ENCODE measurements at places on chromosomes 6 and 20. TPM values are rescaled to one million over a fixed set of nuclear protein-coding genes. Genes with fewer than 3 reads are reported as not detected.

DNA sequence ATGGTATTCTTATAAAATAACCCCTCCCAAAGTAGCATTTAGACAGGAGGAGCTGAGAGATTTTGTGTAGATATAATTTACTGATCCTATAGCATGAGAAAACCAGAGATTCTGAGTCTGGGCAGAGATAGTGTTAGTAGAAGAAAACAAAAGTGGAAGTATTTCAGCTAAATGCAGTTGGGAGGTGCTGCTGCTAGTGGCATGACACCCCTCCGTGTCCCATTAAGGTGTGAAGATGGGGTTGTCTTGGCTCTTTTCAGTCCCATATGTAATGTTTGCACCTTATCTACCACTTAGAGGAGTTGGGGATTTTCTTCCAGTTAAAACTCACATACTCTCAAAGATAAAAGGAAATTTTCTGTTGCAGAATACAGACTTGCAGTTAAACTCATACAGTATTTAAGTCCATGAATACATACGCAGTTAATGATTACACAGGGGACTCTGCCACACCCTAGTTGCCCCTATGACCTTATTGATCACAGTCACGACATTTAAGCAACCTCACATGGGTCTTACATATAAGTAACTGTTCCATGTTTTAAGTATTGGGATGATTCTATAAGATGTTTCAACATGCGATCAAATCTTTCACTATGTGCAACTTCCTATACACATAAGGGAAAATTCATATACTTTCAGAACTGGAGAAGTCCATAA, 11.5 kb downstream of the TAAR2 start:
- H3K27me3 ChIP-seq: no peaks in the 10 kb centered on the region
- H3K36me3 ChIP-seq: no peaks in the 10 kb centered on the region
- DNase-seq: no peak

GRCh38 chr6:28443112-28443773, at the start of gene ZSCAN23:
Gene ZSCAN23, minus strand, starts transcription at chr6:28443491. Its CDS starts 7,225 bp downstream, at chr6:28436266.
- no peak for DNase-seq
- H3K27me3 ChIP-seq: no peaks in the 10 kb centered on the region
- no peaks in the 10 kb centered on the region for H3K4me1 ChIP-seq
- no peak within 1 kb of the TSS for H3K4me3 ChIP-seq
- H3K36me3 ChIP-seq: no peaks in the 10 kb centered on the region
- H3K27ac ChIP-seq: no peak within 1 kb of the TSS

DNA sequence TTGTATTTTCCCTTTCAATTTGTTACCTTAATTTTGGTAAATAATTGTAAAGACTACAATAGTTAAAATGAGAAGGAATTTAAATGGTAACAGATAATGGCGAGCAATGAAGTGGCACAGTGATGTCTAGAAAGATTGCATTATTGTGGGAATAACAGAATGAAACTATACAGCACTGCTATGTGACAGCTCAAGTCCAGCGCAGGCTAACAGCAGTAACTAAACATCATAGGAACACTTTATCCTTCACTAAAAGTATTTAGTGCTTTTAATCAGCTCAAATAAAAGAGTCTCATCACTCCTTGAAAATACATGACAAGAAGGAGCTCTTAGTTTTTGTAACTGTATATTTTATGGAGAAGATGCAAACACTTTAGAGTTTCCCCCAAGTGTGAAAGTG, 190.8 kb downstream of the TENT5A start:
- no peak for DNase-seq
- H3K4me3 ChIP-seq: no peak overlapping the region
- peaks cover 39% of the 10 kb centered on the region for H3K4me1 ChIP-seq
- H3K36me3 ChIP-seq: no peaks in the 10 kb centered on the region

GRCh38 chr20:11436113-11436905, 481.4 kb upstream of the BTBD3 start:
- no peak overlapping the region for H3K27ac ChIP-seq
- H3K27me3 ChIP-seq: no peaks in the 10 kb centered on the region
- H3K4me3 ChIP-seq: no peak overlapping the region
- H3K4me1 ChIP-seq: peaks cover 5% of the 10 kb centered on the region
- DNase-seq: no peak

DNA sequence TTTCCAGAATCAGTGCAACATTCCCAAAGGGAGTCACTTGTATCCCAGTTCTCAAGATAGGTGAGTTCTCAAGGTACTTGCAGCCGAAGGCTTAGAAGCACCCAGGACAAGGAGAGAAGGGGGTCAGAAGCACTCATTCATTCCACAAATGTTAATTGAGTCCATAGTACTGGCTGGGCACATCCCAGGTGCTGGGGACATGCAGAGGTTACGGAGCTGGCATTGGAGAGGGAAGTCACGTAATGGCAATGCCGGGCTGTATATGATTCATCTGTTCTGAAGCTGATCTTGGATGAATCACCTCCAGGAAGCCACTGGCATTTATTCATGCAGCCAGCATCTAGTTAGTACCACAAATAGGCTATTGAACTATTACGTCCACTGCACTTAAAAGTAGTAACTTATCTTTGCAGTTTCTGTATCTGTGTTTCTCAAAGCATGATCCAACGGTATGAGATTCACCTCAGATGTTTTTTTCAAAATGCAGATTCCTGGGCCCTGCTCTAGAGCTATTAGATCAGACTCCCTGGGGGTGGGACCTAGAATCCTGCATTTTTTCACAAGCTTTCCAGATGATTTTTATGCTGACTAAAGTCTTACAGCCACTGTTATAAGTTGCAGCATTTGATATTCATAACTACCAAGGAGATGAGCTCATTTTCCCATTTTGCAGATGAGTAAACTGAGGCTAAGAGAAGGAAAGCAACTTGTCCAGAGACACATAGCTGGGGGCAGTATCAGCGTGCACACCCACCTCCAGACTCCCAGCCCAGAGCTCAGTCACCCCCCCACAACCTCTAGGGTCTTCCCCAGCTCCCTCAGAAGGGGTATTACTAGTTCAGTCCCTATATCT, 44.1 kb upstream of the ID1 start:
- H3K4me3 ChIP-seq: no peak overlapping the region
- peak overlapping the region; percentile 93 for H3K27ac ChIP-seq
- H3K27me3 ChIP-seq: no peaks in the 10 kb centered on the region
- DNase-seq: peak; percentile 91

- H3K4me1 ChIP-seq: no peaks in the 10 kb centered on the region
- H3K27me3 ChIP-seq: no peaks in the 10 kb centered on the region
- no peak overlapping the region for H3K27ac ChIP-seq
- no peaks in the 10 kb centered on the region for H3K36me3 ChIP-seq
These were observed 218.2 kb upstream of the RNF24 start for GRCh38 chr20:4233520-4233919.

TINAG gene
- not detected for total RNA-seq

PAX1 gene
- total RNA-seq: not detected

TOP1 gene
- 190 TPM for total RNA-seq

HUS1B gene
- total RNA-seq: 0.76 TPM

All from HCT116 (cell line).